ENCODE measurements at places on chromosomes 6 and 20. TPM values are rescaled to one million over a fixed set of nuclear protein-coding genes. Genes with fewer than 3 reads are reported as not detected.

MACROD2 gene
- not detected for total RNA-seq

- DNase-seq = peak; percentile 69
- peaks cover 8% of the 10 kb centered on the region for H3K36me3 ChIP-seq
- H3K4me1 ChIP-seq = peaks cover 59% of the 10 kb centered on the region
Measured at GRCh38 chr6:135128268-135128914, 52.7 kb upstream of the MYB start.

DNA sequence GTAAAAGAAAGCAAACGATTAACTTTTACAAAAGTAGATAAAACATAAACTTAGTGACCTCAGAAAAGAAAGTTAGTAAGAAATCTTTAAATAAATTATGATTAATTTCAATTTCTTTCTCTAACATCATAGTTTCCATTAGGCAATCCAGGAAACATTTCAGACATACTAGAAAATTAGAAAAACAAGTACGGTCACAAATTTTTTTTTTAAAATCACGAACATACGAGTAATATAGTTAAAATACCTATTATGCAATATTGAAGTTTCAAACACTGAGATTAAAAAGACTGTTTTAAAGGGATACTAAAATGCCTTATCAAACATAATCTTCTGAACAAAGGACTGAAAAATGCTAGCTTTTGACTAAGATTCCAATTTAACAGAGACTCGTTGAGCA is 26.2 kb downstream of the NOL7 start:
- H3K27ac ChIP-seq = peak overlapping the region; percentile 74
- DNase-seq = no peak
- no peak overlapping the region for H3K4me3 ChIP-seq
- H3K36me3 ChIP-seq = peaks cover 27% of the 10 kb centered on the region
- no peaks in the 10 kb centered on the region for H3K27me3 ChIP-seq
- H3K4me1 ChIP-seq = peaks cover 41% of the 10 kb centered on the region

DNA sequence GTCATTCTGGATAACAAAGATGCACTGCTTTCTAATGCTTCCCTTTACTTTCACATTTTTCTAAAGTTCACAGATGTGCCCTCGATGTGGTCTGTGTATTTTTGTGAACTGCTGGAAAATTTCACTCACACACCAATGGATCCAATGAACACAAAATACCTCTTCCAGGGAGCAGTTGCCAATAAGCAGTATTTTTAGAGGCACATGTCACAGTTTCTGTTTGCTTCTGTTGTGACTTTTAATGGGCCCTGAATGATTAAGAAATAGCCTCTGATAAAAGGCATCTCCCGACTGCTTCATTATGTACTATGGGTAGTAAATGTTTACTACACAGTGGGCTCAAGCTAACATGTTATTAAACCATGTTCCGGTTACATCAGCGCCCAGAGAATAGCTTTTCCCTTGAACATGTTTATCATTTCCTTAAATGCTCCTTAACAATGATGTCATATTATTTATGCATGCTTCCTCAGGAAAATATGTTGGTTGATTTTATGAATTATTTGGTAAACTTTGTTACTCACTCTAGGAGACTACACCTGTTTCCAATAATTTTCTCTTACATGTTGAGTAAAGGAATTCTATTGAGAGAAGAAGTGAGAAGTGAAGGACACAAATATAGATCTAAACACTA is 188.0 kb downstream of the KCNQ5 start:
- no peaks in the 10 kb centered on the region for H3K27me3 ChIP-seq
- H3K4me1 ChIP-seq = peaks cover 6% of the 10 kb centered on the region

TP53TG5 gene
- total RNA-seq = 0.67 TPM

BPI gene
- total RNA-seq = not detected
